ENCODE measurements at places on chromosomes 16 and 17.

DNA sequence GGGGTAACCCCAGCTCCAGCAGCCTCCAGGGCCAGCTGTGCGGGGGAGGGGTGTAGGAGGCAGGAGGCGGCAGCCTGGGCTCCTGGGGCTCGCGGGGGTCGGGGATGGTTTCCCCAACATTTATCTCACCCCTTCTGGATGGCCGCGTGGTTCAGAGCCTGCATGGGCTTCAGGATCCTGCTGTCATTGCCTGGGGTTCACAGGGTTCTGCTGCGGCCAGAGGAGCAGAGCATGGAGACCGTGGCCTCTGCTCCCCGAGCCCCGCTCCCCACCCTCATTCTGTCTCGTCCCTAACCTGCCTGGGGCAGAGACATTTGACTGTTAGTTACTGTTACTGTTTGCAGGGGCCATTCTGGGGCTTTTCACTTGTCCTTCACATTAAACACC, 4.9 kb downstream of the MYADML2 start:
- no peak for DNase-seq

- DNase-seq, result peak; percentile 90
These were observed 3.9 kb upstream of the SPATA32 start for GRCh38 chr17:45265821-45266220.

DNA sequence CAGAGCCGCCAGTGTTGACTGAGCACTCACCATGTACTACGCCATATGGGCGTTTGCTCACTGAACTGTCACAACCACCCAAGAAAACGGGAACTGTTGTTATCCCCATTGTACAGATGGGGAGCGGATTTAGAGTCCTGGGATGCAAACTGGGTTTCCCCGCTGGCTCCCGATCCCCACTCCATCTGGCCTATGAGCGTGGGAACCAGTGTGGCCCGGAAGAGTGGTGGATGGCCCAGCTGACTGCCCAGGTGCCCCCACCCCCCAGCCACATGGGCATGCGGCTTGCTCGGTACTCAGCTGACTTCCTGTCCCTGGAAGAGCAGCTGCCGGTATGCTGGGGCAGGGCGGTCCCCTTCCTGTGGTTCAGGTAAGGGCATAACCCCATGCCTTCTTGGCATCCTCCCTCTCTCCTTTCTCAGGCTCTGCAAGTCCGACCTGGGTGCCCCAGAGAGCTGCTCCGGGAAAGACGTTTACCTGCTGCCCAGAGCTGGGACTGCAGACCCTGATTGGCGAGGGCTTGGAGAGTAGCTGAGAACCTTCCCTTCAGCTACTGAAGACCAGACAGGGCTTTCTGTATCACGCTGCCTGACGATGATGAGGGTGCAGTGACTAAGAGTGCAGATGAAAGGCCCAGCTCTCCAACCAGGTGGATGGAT, 16.2 kb downstream of the SOCS3 start:
- no peak for DNase-seq

DNA sequence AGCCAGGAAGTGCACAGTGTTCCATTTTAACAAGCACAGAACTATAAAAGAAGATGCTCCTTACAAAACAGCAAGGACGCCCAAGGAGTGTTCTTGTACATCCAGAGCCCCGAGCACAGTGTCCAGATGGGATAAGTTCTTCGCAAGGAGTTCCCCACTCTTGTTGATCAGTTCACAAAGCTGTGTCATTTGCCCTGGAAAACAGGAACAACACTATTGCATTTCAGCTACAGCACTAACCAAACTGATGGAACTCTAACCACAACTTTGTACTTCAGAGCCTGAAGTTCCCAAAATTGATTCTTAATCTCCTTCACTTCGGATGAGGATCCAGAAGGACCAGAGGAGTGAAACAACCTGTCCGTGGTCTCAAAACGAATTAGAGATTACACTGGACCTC, 5.1 kb downstream of the COPS3 start:
- no peak for DNase-seq

DNA sequence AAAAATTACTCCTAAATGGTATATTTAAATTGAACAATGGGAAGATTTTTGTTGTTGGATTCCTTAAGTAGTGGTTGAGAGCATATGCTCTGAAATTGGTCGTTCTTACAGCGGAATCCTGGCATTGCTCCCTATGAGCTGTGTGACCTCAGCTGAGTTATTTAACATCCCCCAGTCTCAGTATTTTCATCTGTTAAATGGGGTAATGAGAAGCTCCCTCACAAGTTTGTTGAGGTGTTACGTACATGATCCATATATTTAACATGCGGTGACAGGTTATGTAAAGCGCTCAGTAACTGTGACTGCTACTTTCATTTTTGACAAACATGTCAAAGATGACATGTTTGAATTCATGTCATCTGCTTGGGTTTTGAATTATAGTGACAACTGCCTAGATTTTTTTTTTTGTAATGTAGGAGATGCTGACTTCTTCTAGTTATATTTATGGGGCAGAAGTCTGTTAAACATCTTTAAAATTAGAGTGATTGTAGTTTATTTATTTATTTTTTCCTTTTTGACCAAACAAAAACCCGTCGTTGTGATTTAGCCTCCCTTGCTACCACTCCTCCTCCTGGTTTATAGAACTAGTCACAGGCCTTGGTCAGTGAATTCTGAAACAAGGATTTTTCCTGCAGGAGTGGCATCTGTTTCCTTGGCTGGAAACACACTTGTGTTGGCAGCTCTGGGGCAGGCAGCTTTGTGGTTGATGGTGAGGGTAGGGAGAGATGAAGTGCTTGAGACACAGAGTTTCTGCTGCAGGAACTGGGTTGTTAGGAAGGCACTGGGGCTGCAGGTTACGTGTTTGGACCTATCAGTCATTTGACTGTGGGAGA, 268.8 kb downstream of the SNX29 start:
- DNase-seq, result no peak
